ENCODE measurements at places on chromosomes 16 and 17.

GRCh38 chr17:61837175-61838051, 25.9 kb downstream of the BRIP1 start:
- DNase-seq: peak; percentile 34

GRCh38 chr17:40697297-40697696, 6.3 kb downstream of the KRT24 start:
- DNase-seq: no peak

DNA sequence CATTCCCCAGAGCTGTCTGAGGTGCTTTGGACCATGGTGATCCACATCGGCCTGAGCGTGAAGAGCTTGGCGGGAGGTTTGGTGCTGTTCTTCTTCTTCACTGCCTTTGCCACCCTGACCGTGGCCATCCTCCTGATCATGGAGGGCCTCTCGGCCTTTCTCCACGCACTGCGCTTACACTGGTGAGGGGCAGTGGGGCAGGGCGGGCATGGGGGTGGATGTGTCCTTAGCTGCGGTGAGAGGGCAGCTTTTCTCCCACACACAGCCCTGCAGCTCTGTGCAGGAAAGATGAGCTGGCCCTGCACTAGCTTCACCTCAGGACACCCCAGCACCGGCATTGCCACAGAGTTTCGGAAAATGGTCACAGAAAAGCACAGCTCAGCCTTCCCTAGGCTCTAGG, 21.8 kb upstream of the NAGLU start:
- no peak for DNase-seq

GRCh38 chr17:72397687-72398086, 276.9 kb downstream of the SOX9 start:
- no peak for DNase-seq

- DNase-seq: no peak
These were observed 7.4 kb downstream of the RNF112 start for GRCh38 chr17:19418251-19418992.

DNA sequence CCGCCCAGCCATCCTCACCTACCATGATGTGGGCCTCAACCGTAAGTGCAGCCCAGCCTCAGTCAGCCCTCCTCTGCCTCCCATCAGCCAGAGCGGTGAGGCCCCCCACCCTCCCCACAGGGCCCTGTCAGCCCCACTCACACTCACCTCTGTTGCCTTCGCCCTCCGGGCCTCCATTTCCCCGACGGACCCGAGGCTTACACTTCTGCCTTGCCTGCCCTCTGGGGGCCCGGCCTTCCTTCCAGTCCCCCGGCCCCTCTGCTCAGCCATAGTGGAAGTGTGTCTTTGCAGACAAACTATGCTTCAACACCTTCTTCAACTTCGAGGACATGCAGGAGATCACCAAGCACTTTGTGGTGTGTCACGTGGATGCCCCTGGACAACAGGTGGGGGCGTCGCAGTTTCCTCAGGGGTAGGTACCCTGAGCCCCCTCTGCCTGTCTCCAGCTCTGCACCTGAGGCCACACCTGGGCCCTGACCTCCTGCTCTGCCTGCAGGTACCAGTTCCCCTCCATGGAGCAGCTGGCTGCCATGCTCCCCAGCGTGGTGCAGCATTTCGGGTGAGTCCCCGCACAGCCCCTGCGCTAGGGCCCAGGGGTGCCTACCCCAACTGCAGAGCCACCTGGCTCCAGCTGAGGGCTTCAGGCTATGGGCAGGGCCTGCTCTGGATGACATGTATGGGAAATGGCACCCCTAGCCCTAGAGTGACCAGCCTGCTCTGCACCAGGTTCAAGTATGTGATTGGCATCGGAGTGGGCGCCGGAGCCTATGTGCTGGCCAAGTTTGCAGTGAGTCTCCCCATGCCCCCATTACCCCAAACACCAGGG, 4.1 kb downstream of the NDRG4 start:
- DNase-seq: no peak

DNA sequence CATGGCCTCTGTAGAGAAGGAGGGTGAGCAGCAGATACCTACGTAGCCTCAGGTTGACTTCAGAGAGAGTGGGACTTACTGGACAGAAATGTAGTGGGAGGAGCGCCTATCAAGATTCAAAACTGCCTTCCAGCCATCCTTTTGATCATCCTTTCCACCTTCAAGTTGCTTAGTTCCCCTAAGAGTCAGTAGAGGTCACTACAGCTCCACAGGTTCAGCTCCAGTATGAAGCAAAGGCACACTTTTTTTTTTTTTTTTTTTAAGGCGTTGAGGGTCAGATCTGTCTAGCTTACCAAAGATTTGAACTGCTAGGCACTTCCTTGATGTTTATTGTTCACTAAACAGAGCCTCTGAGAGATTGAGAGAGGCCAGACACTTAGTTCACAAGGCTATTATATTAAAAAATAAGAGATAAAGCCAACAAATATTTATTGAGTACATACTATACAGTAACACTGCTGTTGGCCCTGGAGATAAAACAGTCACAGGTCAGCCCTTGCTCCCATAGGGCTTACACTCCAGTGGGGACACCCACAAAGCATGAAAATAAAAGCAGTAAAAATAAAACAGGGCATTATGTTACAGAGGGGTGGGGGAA, 3.1 kb downstream of the RNF227 start:
- peak; percentile 80 for DNase-seq

- DNase-seq: no peak
These were observed 180.1 kb upstream of the SDK2 start for GRCh38 chr17:73824321-73824720.

DNA sequence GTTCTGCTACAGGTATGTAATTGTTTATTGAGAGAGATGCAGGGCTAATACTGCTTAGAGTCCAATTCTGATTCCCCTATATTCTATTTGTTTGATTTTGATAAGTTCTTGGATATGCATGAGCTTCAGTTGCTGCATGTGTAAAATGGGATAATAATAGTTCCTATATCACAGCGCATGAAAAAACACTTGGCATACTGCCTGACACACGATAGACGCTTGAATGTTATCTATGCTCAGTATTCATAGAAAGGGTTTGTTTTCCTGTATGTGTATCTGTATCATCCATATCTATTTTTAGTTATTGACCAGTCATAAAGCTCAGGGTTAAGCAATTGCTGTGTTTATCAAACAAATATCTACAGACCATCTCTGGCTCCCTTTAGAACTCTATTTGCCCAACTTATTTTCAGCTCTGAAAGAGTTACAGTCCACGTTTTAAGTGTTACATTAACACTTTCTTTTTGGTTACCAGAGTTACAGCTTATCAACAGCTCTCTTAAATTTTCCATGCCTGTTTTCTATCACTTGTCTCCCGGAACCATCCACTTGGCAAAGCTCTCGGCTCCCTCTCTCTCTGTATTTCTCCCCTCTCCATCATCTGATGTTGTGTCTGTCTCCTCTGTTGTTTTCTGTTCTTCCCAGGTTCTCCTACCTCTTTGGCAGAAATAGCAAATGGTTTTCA, 334.8 kb downstream of the CBLN1 start:
- no peak for DNase-seq

GRCh38 chr17:60451071-60451470, 28.8 kb downstream of the CHCT1 start:
- DNase-seq: no peak

DNA sequence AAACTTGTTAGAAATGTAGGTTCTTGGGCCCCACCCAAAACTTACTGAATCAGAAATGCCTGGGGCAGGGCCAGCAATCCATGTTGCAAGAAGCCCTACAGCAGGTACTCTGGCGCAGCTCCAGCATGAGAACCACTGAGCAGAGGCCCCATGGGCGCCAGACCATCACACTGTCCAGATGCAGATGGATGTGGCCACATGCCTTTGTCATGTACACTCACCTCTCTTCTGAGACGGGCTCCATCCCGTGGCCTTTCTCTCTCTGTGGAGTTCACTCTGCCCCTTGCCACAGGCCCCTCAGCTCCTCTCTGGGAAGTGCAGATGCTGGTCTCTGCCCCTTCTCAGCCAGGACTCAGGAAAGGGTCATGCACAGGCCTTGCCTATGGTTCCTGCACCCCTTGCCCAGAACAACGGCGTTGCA, 2.3 kb upstream of the CCNF start:
- DNase-seq: no peak

DNA sequence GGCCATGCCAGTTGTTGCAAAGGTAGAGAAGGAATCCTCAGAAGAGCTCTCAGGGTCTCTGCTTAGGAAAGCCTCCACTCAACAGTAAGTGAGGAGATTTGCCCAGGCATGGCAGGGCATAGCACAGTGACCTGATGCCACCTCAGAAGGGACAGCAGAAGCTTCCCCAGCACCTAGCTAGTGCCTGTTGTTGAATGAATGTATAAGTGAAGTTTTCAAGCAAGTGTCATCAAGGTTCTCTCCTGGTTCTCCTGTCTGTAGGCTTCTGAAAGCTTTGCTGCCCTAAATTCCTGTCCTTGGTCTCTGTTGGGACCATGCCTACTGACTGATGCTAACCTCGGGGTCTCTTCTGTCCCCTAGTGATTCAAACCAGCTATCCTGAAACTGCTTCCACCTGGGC, 114.9 kb upstream of the TBX2 start:
- DNase-seq: no peak

DNA sequence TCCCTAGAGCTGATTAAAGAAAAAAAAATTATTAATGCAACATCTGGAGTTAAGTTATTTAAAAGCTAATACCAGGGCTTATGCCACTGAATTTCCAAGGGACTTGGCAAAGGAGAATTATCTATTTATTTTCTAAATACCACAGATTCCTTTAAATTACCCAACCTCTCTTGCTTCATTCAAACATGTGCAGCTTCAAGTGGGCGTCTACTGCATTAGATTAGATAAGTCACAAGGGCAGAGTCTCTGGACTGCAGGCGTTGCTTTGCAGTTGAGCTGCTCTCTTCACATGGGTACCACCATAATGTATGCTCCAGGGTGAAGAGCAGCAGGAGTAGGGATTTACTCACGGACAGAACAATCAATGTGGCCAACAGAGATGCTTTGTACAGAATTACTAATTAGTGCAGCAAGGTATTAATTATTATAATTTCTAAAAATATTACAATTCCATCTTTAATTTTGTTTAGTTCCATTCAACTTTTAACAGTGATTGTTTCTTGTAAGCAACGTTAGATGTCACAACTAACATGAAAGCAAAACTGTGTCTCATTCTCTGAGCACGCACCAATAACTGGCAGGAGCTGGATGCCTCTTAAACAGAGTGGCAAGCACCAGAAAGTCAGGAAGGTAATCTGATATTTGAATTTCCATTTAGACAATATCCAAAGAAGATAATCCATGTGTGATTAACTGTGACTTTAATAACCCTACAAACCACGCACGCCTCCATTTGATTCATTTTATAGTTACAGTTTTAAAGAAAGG, 214.2 kb downstream of the STX8 start:
- DNase-seq: peak; percentile 59

DNA sequence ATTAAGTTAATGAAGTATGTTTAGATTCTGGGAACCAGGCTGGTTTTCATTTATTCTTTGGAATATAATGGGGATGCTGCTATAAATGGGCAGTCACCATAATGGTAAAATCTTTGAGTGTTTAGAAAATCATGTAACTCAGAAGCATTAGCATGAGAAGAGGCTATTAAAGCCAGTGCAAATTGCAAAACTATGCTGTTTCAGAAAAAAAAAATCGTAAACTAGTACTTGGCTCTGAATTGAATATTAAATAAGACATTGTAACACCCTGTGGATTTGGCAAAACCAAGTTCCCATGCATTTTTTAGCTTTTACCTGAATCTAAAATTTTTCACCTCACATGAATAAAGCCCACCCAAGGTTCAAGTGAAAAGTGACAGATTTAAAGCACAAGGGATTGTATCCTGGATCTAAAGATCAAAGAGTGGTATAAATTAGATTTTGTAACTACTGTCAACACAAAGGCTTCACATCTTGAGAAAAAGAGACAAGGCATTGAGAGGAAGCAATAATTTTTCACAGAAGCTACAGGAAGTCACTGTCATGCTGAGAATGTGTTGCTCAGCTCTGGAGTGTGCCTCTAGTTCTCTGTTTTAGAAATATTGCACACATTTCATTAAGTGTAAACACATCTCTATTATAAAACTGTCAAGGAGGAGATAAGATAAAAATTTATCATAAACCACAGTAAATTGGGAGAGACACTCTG, 142.2 kb downstream of the ABCA8 start:
- no peak for DNase-seq

- peak; percentile 49 for DNase-seq
These were observed 35.6 kb downstream of the RPA1 start for GRCh38 chr17:1865252-1866037.

DNA sequence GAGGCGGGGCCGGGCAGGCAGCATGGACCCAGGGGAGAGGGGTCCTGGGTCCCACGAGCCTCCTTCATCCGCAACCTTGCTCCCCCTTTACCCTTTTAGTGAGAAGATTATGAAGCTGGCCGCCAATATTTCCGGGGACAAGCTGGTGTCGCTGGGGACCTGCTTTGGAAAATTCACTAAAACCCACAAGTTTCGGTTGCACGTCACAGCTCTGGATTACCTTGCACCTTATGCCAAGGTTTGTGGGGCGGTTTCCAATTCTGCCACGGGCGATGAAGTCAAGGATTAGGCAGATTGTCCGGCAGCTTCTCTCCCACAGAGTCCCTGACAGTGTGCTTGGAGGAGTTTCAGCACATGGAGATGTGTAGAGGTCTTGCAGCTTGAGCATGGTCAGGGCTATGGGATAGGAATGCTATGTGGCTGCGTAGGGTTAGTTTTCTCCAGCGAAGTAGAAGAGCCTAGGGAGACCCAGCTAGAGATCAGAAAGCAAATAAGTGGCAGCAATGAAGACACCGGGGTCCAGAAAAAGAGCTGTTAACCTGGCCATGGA, 598 bp downstream of the NIP7 start:
- peak; percentile 45 for DNase-seq

GRCh38 chr16:72721981-72722380, 325.9 kb downstream of the ZFHX3 start:
- no peak for DNase-seq

GRCh38 chr17:66272811-66273585, 29.4 kb upstream of the PRKCA start:
- DNase-seq: peak; percentile 67

- DNase-seq: peak; percentile 48
These were observed 67.3 kb downstream of the ANKRD11 start for GRCh38 chr16:89422905-89423630.

DNA sequence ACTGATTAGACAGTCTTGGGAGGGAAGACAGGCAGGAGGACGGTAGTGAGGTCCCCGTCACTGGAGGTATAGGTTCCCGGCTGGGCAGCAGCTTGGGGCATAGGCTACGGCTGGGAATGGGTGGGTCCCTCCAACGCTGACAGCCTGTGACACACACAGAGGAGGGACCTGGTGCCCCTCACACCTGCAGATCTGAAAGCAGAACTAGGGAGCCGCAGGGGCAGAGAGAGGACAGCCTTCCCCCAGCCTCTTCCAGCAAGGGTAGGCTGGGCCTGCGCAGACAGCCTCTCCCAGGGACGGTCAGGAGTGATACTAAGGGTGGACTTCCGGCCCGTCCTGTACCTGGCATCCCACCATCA, 2.0 kb downstream of the P2RX1 start:
- DNase-seq: no peak
